Smooth muscle cell of bladder (primary cell): ENCODE measurements at places on chromosomes 2 and 18. TPM values are rescaled to one million over a fixed set of nuclear protein-coding genes. Genes with fewer than 3 reads are reported as not detected.

Gene FAM124B
- under 0.01 and 0.14 TPM in 2 replicates for total RNA-seq

Gene TACR1
- under 0.01 TPM in 2 replicates for total RNA-seq

Gene TDRD15
- not detected in 2 replicates for total RNA-seq

Gene G6PC2
- not detected in 2 replicates for total RNA-seq

Gene YWHAQ
- total RNA-seq: 238 and 244 TPM in 2 replicates

Gene NT5C1B
- not detected in 2 replicates for total RNA-seq

Gene SERPINB11
- not detected in 2 replicates for total RNA-seq

Gene TMEM163
- total RNA-seq: not detected in 2 replicates

Gene ICOS
- not detected in 2 replicates for total RNA-seq

Gene DYSF
- 0.14 and 0.65 TPM in 2 replicates for total RNA-seq
